Activated CD8-positive, alpha-beta memory T cell treated with anti-CD3 and anti-CD28 coated beads for 4 hours (primary cell): ENCODE measurements at places on chromosomes 7 and 10.

- no peak for DNase-seq
These were observed 63.3 kb downstream of the TMEM26 start for GRCh38 chr10:61389887-61390286.

- no peak for DNase-seq
These were observed 7.8 kb downstream of the KCND2 start for GRCh38 chr7:120280743-120281142.

DNA sequence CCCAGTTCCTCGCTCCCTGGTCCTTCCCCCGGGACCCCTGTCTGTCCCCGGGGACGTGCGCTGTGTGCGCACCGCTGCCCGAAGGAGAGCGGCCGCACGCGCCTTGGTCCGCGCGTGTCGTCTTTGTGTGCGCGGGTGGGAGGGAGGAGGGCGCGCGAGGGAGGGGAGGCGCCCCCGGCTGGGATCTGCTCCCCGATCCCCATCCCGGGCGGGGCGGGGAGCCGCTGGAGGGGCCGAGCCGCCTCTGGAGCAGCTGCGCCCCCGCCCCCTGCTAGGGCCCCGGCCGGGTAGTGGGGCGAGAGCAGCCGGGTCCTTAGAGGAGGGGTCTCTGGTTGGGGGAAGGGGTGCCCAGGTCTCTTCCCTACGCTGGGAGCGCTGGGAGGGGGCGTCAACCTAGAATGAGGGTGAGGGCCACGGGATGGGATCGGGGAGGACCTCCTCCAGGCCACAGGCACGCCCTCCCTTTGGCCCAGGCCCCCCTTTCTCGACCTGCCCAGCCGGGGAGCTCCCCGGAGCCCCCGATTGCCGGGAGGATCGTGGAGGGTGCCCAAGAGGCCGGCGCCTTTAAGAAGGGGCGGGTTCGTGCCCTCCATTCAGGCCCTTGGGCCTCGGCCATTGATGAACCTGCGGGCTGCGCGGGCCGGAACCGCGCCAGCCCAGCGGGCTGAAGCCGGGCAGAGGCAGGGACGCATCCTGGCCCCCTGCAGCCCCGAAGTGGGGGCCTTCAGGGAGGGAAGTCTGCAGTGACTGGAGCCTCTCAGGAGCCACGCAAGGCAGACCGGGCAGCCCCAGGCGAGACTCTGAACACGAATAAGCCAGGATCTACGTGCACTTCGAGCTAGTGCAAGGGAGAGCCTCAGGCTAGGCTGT is 678 bp downstream of the SH2B2 start:
- DNase-seq = no peak

DNA sequence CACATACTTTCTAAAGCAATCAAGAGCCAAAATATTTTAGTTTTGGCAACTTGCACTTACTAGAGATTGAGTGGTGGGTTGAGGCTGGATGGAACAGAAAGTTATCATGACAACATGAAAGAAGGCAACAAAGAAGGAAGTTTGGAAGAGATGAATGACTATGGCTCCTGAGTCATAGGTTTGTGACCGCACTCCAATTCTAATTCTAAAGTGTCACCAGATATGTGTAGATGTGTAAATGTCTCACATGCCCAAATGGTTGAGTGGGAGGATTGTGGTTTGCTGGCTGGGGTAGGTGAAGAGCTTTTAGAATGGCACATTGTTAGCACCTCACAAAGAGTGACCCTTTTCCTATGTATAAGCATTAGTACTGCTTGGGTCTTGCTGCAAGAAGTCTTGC is 20.2 kb downstream of the TAS2R16 start:
- no peak for DNase-seq

DNA sequence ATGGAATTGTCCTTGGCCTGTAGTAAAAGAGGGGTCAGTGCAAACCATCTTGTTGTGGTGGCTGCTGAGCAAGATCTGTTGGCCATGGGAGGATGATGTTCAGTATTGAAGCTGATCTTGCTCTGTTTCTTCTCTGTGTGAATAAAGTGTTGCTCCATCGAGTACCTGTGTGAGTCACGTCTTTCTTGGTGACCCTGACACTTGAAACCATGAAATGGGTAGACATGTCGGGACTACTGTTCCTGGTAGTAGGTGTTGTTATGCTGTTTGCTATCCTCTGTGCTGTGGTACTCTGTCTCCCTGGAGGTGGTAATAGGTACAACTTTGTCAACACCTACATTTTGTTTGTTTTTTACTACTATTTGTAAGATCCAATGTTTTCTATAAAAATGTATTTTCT is 330.6 kb downstream of the MDFIC start:
- no peak for DNase-seq

GRCh38 chr10:100743626-100744135 is 1.7 kb upstream of the PAX2 start:
- DNase-seq = no peak

DNA sequence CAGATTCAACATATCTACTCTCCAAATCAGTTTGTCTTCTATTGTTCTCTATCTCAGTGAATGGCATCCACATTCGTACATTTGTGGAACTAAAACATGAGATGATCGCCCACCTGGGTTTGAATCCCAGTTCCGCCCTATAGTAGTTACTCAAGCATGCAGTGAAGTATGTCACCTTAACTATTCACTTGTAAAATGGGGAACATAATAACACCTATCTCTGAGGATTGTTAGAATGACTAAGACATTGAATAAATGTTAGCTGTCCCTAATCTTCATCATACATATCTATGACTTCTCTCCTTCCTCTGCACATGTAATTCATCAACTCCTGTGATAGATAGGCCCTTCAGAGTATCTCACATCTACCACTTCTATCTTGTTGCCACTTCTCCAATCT is 24.7 kb downstream of the UBE2D1 start:
- DNase-seq = no peak

- no peak for DNase-seq
These were observed 37.4 kb downstream of the RASGEF1A start for GRCh38 chr10:43229208-43230061.

DNA sequence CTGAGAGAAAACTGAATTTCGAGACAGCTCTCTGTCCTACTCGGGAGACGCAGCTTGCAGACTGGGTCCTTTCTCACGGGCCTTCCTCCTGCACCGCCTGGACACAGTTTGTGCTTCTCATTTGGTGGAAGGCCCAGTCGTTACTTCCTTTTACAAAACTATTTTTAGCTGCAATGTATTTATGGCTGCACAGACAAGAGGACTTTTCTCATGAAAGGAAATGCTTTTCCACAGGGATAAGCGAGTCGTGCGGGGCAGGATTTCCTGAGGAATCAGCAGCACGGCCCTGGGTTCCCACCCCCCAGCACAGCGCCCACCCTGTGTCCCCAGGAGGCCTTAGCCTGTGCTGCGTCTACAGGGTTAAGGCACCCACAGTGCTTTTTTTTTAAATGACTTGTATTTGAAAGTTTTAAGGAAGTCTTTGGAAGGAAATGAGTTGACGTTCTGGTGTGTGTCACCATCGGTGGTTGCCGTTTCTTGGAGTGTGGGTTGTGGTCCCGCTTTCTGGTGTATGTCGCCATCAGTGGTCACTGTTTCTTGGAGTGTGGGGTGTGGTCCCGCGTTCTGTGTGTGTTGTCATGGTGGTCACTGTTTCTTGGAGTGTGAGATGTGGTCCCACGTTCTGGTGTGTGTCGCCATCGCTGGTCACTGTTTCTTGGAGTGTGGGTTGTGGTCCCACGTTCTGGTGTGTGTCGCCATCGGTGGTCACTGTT is 50.9 kb downstream of the INPP5A start:
- DNase-seq = no peak

- no peak for DNase-seq
These were observed 18.9 kb downstream of the LMOD2 start for GRCh38 chr7:123674399-123675180.

DNA sequence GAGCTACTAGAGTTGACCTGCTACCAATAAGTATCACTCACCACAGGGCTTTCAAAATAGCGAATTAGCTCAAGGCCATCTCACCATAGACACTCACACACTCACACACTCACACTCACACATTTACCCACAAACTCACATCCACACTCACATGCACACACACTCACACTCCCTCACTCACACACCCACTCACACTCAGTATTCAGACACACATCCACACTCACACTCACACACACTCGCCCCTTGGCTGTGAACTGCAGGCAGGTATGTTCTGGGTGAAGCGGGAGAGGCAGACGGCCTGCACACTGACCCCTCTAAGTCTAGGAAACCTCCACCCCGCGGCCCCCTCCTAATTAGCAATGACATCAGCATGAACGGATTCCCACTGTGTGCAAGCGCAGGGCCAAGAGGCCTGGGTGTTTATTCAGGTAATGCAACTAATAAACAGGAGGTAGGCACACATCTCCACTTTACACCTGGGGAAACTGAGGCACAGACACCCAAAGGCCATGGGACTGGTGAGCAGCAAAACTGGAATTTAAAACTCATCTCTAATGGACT is 94.6 kb downstream of the ADARB2 start:
- no peak for DNase-seq

DNA sequence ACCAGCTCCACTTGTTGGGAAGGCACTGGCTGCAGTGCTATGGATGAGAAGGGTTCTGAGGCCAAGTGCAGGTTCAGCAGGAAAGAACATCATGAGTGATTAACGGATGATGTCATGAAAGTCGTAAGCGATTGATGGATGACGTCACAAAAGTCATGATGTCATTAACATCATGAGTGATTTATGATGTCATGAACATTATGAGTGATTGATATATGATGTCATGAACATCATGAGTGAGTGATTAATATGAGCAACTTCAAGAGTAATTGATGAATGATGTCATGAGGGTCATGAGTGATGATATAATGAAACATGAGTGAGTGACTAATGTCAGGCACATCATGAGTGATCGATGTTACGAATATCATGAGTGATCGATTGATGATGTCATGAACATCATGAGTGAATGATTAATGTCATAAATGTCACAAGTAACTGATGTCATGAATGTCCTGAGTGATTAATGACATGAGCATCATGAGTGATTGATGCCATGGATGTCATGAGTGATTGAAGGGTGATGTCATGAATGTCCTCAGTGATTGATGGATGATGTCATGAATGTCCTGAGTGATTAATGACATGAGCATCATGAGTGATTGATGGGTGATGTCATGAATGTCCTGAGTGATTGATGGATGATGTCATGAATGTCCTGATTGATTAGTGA is 185.6 kb downstream of the PAXIP1 start:
- DNase-seq = no peak

- DNase-seq = no peak
These were observed 755.2 kb downstream of the AUTS2 start for GRCh38 chr7:70353330-70353945.

DNA sequence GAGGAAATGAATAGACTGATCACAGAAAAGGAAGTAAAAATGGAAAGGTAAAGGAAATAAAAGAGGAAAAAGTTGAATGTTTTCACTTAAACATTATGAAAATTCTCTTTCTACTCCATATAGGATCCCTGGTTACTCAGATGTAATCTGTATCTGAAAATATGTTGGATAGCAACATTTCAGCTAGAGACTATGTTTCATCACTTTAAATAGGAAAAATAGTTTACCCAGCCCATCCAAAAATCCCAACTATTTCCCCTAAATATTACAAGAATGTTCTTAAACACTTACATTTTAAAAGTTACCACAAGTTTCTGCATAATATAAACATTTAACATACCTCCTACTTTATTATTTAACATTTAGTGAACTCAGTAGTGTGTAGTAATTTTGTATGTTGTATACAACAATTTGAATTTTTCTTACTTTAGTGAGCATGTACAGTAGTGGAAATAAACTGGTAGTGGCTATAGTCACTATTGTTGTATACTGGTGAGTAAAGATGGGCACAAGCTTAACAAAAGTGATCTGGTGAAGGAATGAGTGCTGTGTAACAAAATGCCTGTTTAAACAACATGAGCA is 27.1 kb downstream of the SLF2 start:
- no peak for DNase-seq

DNA sequence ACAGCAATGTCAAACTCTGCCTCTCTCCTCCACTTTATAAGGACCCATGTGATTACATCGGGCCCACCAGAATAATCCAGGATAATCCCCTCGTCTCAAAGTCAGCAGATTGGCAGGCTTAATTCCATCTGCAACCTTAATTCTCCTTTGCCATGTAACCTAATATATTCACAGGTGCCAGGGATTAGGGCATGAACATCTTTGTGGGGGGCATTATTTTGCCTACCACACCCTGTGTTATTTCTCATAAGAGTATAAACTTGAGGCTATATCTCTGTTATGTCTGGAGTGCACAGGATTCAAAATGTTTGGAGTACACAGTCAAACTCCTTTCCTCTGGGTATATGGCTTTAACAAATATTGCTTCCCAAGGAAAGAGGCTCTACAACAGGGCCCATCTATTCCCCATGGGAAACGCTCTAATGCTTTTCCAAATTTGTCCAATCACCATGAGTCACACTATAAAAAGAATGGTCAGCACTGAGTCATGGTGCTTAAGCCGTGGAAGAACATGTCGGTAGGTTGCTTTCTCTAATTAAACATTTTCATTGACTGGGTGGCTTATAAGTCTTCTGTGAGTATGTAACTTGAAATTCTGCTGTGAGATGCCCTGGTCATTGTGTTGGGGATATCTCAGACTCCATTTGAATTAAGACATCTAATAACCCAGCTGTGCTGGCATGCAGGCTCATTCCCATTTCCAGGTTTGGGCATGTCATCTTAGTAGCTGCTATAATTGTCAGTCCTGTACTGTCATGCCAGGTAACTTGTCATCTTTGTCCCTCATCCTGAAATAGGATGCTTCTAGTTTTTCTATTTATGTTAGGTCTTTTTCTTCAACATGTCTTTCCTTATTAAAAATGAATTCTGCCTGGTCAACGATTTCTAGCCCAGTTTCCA is 11.5 kb upstream of the AKR1B10 start:
- no peak for DNase-seq

DNA sequence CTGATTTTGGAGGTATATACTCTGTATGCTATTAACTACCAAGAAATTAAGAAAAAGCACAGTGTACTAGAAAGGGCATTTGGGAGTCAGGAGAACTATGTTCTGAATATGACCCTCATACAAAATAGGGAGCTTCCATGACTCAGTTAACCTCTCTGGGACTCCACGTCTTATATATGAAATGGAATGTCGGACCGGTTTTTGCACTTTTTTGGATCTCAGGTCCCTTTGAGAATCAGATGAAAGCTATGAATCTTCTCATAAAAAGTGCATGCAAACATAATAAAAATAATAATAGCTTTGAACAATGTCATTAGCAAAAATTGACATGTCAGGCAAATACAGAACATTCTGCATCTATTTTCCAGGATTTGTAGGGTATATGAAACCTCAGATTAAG is 113.0 kb downstream of the ARID5B start:
- DNase-seq = no peak

DNA sequence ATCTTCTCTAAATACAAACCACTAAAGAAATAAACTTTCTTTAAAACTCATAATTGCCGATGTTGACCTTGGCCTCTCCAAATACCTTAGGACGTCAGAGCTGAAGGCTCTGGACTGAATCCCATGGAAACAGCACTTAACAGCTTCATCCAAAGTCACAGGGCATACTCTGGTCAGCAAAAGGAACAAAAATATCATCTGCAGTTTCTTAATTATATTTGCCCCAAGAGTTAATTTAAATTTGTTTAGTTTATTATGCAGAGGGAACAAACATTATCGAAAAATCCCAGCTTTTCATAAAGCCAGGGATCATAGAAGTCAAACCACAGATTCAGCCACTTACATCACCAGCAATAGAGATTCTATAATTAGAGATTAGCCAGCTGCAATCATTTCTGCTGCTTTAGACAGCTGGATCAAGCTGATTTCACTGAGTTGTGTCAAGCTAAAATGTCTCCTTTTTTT is 20.5 kb upstream of the FAM13C start:
- no peak for DNase-seq
